Right forelimb (tissue), 1 donor: ENCODE measurements at places on chromosomes 11 and 22.

- DNase-seq: no peak
These were observed 32.9 kb upstream of the CLMP start for GRCh38 chr11:123227763-123228495.

GRCh38 chr22:43298062-43298801, 44.9 kb downstream of the SCUBE1 start:
- DNase-seq: no peak

DNA sequence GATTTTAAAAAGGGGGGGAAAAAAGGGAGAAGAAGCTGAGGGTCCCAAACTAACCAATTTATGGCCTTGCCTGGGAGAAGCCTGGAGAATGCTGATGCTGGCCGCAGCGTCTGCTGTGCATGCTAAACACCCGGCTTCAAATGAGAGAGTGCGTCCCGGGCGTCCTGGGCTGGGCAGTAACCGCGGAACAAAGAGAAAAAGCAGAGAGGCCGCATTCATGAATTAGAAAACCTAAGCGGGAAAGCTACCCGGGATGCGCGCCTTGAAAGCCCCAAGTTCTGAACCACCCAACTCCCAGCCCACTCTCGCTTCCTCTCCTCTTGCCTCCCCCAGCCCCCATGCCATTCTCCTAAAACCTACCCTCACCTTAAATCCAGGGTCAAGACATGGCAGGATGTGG, 6.5 kb downstream of the MN1 start:
- no peak for DNase-seq

DNA sequence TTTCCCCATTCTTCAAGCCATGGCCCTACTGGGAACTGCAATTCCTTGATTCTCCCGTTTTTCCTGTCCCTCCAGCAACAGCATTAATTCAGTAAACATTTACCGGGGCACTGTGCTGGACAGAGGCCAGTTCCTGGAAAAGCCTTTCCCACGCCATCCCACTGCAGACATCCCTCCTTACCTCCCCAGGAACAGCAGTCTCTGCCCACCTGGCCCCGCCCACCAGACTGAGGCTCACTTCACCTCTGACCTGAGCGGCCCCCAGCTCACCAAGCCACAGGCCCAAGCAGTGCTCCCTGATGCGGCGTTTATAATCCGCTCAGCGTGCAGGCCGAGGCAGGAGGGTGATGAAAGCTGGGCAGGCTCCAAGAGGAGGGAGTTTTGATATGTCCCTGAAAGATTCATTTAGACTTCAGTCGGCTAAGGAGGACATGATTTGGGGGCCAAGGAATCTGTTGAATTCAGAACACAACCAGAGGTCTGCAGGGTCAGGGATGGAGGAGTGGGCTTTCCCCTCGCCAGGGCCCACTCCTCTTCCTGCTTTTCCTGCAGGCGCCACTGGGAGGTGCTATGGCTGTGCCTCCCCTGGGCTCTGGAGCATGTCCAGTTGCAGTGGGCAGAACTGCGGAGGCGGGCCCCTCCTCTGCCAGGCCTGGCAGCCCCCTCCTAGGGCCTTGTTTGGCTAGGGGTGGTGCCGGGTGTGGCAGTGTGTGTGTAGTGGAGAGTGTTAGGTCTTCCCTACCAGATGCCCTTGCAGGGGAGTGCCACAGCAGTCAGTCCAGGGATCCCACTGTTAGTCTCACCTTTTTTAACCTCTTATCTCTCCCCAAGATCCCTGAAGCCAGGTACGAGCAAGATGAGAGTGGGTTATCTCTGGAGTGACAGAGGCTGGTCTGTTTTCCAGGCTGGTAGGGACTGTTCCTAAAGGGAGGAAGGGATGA, 1.4 kb upstream of the TAGLN start:
- DNase-seq: no peak

DNA sequence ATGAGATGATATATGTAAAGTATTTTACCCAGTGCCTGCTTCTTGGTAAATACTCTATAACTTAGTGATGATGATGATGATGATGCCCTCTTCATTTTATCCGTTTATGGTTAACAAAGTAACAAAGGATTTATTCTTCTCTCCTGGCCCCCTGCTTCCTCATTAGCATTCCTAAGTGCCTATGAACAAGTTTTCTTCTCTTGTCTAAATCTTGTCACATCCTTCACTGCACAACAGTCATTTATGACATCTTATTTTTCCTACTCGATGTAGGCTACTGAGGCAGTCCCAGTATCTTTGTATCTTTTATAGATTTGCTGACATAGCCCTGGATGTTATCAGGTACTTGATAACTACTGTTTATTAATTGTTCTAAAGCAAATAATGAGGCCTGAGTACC, 754.4 kb upstream of the ARHGAP42 start:
- DNase-seq: no peak

DNA sequence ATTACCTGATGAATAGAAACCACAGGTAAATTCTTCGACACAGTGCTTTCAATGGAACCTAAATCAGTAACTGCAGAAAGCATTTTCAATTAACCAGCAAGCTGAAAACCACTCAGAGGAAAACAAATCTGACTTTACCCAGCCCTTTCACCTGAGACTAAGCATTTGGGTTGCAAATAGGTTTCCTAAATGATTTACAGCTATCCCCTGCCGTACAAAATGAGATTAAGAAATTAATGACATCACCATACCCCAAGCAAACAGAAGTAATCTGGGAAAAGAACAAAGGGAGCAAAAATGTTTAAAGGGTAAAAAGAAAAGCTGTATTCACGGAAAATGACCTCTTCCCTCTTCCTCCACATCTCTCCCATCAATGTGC, 584 bp downstream of the NOX4 start:
- DNase-seq: no peak

GRCh38 chr11:2908130-2908529, 21.1 kb downstream of the PHLDA2 start:
- no peak for DNase-seq

DNA sequence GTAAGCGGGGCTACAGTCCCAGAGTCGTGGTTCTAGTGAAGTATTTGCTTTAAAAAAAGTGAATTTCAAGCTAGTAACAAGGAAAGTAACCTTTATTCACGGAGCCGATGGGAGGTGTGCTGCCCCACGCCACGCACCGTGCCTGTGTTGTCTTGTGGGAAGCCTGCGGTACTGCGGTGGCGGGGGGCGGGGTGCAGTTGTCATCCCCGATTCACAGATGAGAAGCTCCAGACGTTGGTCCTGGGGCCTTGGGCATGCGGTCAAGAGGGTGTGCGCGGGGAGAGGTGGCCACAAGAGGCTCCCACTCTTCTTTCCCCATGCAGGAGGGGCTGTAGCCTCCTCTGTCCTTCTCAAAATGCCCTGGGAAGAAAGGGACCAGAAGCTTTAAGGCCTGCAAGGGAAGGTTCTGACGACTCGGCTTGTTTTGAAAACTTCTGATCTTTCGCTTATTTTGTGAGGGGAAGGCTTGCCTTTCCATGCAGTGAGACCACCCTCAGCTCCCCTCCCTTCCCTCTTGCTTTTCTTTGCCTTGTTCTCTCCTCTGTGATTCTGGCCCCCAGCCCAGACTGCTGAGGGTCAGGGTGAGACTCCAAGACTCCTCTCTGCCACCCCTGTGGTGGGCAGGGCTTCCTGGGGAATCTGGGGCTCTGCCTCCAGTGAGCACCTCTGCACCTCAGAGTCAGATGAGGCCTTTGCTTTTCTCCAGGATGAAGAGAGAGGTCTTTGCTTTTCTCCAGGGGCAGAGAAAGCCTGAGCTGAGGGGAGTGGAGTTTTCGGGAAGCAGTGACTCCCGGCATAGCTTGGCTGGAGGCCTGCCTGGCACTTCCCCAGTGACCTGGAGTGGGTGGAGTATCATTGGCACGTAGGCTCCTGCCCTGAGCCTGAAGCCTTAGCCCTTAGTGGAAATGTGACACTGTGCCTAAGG, 6.2 kb downstream of the GLB1L3 start:
- DNase-seq: no peak

GRCh38 chr11:103875855-103876510, 160.5 kb upstream of the DDI1 start:
- DNase-seq: no peak

GRCh38 chr11:28697920-28698827, 590.0 kb downstream of the METTL15 start:
- DNase-seq: peak; percentile 65

GRCh38 chr22:49566693-49567092, 261.0 kb downstream of the BRD1 start:
- no peak for DNase-seq

DNA sequence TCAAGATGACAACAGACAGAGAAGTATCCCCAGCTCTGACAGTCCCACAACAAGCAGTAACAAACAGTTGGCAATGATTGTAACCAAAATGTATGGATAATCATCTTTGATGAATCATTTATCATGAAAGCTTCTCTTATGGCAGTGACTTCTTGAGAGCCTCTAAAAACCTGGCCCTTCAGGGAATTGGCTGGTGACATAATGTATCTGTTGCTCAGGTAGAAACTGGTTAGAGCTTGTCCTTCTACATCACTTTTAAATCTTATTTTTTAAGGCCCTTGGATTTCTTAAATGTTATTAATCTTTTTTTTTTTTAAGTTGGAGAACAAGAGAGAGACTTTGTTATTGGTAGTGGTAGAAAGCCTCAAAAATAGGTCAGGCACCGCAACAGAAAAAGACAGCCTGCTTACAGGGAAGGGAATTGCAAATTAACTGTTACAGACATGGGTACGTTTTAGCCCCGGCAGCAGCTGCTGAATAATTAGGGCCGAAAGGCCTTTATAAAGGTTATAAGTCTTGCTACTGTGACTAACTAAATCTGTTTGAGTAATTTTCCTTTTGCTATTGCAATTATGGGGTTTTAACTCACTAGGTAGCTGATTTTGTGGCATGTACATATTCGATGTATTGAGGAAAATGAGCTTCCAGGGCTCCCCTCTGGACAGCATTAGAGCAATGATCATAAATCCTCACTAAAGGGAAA, 207.7 kb upstream of the LRRC4C start:
- DNase-seq: no peak

DNA sequence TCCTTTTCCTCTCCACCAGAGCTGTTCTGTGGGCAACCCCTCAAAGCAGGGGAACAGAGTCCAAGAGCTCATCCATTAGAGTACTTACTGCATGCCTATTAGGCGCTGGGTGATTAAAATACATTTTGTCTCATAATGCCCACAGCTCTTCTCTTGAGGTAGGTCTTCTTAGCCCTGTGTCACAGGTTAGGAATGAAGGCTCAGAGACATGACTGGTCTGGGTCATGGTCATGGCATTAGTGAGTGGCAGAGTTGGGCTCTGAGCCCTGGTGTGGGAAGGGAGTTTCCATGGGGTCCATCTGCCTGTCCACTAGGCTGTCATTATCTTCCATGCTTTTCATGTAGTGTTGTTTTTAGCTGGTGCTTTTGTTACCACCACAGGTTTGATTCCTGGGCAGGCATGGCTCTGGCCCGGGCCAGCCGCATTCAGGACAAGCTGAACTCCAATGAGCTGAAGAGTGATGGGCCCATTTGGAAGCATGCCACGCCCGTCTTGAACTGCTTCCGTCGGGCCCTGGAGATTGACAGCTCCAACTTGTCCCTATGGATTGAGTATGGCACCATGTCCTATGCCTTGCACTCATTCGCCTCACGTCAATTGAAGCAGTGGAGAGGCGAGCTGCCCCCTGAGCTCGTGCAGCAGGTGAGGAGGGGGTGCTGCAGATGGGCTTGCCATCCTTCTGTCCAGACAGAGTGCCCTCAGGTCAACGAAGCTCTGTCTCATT, 76.1 kb downstream of the CABIN1 start:
- peak; percentile 26 for DNase-seq

- DNase-seq: no peak
These were observed 29.8 kb downstream of the OR6Q1 start for GRCh38 chr11:58060535-58060934.

- no peak for DNase-seq
These were observed 33.9 kb upstream of the TTLL12 start for GRCh38 chr22:43220625-43221380.

GRCh38 chr11:126113515-126113957, 50.9 kb upstream of the CDON start:
- peak; percentile 73 for DNase-seq

- DNase-seq: peak; percentile 96
These were observed at the start of gene DERL3 for GRCh38 chr22:23838681-23839468. Gene DERL3, minus strand, starts transcription at chr22:23839006. Its CDS starts 19 bp downstream, at chr22:23838987.

DNA sequence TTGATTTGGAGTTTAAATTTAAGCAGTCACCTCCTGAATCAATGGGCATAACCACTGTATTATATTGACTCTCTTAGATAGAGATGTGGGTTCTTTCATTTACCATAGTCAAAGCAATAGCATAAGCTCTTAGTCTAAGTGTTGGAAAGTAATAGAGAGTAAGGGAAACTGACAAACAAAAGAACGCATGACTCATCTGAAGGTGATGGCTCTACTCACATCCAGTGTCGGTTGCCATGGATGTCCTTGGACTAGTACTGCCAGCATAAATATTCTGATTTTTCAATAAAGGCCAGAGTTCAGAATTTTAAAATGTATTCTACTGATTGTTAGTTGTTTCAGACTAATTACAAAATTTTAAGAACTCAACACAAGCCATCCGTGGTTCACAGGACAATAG, 444.9 kb upstream of the DDI1 start:
- DNase-seq: no peak

DNA sequence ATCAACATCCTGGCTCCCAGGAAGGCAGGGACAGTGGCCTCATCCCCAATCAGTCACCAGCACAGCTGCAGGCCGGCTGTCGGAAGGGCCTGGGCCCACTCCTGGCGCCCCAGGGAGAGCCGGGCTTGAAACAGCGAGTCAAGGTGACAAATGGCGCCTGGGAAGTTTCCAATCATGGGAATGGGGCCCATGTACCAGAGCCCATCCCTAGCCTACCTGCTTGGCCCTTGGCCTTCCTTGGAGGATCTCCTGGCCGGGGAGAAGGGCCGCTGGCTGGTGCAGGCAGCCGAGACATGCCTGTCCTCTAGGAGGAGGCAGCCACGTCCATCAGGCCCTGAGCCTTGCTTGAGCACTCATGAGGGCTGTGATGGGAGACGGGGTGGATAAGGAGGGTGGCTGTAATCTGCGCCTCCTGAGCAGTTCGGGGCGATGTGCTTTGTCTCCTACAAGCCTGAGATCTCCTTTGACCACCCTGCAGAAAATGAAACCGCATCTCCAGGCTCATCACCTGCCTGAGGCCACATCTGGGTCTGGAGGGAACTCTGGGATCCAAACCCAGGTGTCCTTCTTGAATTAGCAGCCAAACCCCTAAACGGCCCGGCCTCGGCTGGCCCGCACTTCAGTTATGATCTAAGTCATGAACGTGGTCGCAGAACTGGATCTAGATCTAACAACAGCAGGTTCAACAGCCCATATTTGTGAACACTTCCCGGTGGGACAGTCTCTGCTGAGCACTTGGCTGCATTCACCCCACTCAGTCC, 862.0 kb downstream of the TBC1D22A start:
- no peak for DNase-seq

GRCh38 chr22:31652088-31652487, 9.9 kb downstream of the PISD start:
- no peak for DNase-seq

GRCh38 chr11:105910095-105910715, 111.8 kb downstream of the MSANTD4 start:
- DNase-seq: no peak

GRCh38 chr11:92642177-92642931, 327.1 kb upstream of the MTNR1B start:
- DNase-seq: no peak

DNA sequence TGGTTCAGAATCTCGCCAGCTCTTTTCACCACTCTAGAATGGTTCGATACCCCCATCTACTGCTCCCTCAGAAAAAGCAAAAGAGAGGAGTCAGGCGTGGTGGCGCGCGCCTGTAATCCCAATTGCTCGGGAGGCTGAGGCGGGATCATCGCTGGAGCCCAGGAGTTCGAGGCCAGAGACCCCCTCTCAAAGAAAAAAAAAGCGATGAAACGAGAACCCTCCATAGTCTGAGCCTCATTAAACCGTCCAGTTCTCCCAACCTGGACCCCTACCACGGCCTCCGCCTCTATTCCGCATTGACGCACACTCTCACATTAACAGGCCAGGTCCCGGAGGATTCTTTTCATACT, 439 bp downstream of the SPA17 start:
- DNase-seq: no peak
